Fibroblast of skin of left biceps (primary cell): ENCODE measurements at places on chromosomes 3 and 15.
A peak's percentile ranks its signal among the peaks of the same experiment; 100 is the strongest.

DNA sequence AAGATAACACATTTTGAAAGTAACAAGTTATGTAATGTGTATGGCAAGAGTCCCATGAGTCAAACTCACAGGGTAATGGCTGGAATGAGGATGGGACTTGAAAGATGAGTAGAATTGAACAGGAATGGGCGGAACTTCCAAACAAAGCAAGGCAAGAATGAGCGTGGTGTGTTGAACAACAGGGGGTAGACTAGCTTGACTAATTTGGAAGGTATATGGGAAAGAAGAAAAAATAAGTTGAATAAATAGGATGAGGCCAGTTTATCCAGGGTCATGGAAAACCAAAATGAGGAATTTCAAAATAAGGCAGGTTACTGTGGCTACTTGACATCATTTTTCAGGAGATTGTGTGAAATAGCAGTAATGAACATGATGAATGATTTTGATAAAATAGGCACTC lies 2.5 kb upstream of the DPH6 start:
- no peak for DNase-seq

GRCh38 chr15:65077981-65078352 lies 1.4 kb downstream of the KBTBD13 start:
- DNase-seq = no peak

- DNase-seq = no peak
Measured at GRCh38 chr15:56965231-56966013, 47.0 kb downstream of the TCF12 start.

- no peak for DNase-seq
Measured at GRCh38 chr15:60116456-60117089, 112.5 kb downstream of the FOXB1 start.

GRCh38 chr15:83516935-83517334 lies 69.8 kb downstream of the SH3GL3 start:
- DNase-seq = peak; percentile 6

DNA sequence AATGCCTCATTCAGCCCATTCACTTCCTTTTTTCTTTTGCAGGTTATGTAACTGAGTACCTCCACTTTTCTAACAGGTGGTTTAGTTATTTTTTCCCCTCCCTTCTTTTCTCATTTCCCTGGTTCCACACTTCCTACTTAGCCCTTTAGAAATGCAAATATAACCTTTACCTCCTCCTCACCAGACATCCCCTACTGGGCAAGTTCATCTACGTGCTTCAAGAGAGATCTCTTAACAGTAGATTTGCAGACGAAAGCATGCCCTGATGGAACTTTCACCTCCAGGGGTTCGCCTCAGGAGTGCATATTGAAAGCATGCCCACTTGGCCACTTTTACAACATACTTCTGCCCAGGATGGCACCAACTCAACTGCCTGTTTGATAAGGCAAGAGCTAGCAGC lies 314.1 kb upstream of the LRRC3B start:
- DNase-seq = no peak

- DNase-seq = no peak
Measured at GRCh38 chr3:19541284-19541683, 392.7 kb downstream of the EFHB start.
